Left ventricle myocardium inferior (tissue), 1 donor: ENCODE measurements at places on chromosomes 3 and 15. TPM values are rescaled to one million over a fixed set of nuclear protein-coding genes. Genes with fewer than 3 reads are reported as not detected.

The CCDC13 gene
- 0.41 TPM for total RNA-seq

The IMPG2 gene
- total RNA-seq = 0.11 TPM

The BOC gene
- 6.7 TPM for total RNA-seq

The TSEN2 gene
- 22.5 TPM for total RNA-seq

The SPRED1 gene
- 8.7 TPM for total RNA-seq

The IQGAP1 gene
- 39.2 TPM for total RNA-seq

The ARGFX gene
- total RNA-seq = not detected

The GP5 gene
- not detected for total RNA-seq

The MORC1 gene
- not detected for total RNA-seq

The ACOX2 gene
- 37.2 TPM for total RNA-seq

The IL20RB gene
- 0.44 TPM for total RNA-seq

The ALG3 gene
- total RNA-seq = 16.1 TPM

The SCAANT1 gene
- not detected for total RNA-seq

The FURIN gene
- 42.7 TPM for total RNA-seq

The LYZL4 gene
- not detected for total RNA-seq

The LXN gene
- 3.2 TPM for total RNA-seq

The DGKG gene
- 65.7 TPM for total RNA-seq

The MYO1E gene
- 23.6 TPM for total RNA-seq

The UBAP1L gene
- total RNA-seq = 1.8 TPM

The SOX14 gene
- total RNA-seq = not detected

The CHRNA3 gene
- total RNA-seq = 0.25 TPM

The ADCY5 gene
- 249 TPM for total RNA-seq

The PRR20G gene
- total RNA-seq = not detected

The MRAS gene
- total RNA-seq = 349 TPM

The TTC21A gene
- 2.1 TPM for total RNA-seq

The MCF2L2 gene
- 0.91 TPM for total RNA-seq

The ANKUB1 gene
- total RNA-seq = not detected

The IGSF11 gene
- 2.1 TPM for total RNA-seq

The SQOR gene
- 16.5 TPM for total RNA-seq

The SKOR1 gene
- total RNA-seq = 0.22 TPM

The WNT7A gene
- total RNA-seq = not detected

The FEZF2 gene
- not detected for total RNA-seq

The AQP9 gene
- total RNA-seq = 0.77 TPM

The TIGIT gene
- not detected for total RNA-seq

The DUOXA2 gene
- total RNA-seq = not detected

The PRTG gene
- 0.69 TPM for total RNA-seq

The A4GNT gene
- total RNA-seq = not detected

The TM2D3 gene
- 50.6 TPM for total RNA-seq

The CYP1A2 gene
- total RNA-seq = not detected

The TMEM207 gene
- not detected for total RNA-seq

The SLC22A14 gene
- total RNA-seq = not detected

The SCAMP5 gene
- 3.0 TPM for total RNA-seq

The BTLA gene
- not detected for total RNA-seq

The GALK2 gene
- 39.3 TPM for total RNA-seq

The CDC25A gene
- total RNA-seq = 0.52 TPM

The PRSS50 gene
- total RNA-seq = 0.22 TPM

The TMEM212 gene
- not detected for total RNA-seq

The DENND6A gene
- 14.7 TPM for total RNA-seq
